Naive B cell (primary cell): ENCODE measurements at places on chromosomes 2 and 18.

- DNase-seq: no peak
These were observed 43.9 kb upstream of the DNAH7 start for GRCh38 chr2:196112418-196113034.

DNA sequence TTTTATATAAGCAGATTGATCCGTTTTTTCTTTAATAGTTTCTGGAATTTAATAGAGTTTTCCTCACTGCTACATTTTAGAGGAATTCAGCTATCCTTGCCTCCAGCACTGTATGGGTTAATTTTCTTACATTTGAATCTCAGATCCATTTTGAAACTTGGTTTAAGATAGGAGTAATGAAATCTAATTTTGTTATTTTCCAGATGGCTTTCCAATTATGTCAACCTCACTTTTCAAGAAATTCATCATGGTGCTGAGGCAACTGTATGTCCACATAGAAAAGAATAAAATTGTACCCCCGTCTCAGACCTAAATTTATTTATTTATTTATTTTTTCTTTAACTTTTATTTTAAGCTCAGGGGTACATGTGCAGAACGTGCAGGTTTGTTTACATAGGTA, 105.1 kb downstream of the EPB41L5 start:
- no peak for DNase-seq

DNA sequence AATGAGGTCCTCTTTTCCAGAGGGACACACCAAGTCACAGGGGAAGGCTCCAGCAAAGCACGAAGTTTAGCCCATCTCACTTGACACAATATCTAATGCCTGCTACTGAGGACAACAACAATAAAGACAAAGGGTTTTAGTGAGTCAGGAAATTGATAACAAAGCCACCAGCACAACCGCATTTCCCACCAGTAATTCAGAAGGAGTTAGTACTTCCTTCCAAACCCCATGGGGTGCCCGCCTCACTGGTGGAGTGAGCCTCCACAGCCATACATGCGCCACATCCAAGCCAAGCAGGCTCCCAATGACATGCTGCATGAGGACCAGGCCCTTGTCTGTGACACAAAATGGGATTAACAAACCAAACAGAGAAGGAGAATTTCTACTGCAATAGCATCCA, 40.1 kb downstream of the MRPL35 start:
- no peak for DNase-seq

GRCh38 chr18:58058720-58059119, 14.7 kb downstream of the NEDD4L start:
- DNase-seq: no peak

DNA sequence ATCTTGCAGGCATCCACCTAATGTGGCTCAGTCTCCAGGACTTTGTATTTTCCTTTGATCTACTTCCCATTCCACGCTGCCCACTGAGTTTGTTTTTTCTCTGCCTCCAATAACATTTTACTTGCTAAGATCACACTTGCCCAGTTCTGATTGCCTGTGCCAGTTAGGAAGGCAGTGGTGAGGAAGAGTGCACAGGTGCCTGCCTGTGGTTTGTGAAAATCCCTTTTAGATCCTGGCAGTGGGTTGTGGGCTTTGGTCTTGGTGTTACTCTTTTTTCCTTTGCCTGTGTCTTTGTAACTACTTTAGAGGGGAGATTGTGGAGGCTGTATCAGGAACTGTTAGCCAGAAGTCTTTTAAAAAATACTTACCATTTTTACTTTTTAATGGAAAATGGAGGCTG, 36.9 kb upstream of the KCNG2 start:
- DNase-seq: no peak

DNA sequence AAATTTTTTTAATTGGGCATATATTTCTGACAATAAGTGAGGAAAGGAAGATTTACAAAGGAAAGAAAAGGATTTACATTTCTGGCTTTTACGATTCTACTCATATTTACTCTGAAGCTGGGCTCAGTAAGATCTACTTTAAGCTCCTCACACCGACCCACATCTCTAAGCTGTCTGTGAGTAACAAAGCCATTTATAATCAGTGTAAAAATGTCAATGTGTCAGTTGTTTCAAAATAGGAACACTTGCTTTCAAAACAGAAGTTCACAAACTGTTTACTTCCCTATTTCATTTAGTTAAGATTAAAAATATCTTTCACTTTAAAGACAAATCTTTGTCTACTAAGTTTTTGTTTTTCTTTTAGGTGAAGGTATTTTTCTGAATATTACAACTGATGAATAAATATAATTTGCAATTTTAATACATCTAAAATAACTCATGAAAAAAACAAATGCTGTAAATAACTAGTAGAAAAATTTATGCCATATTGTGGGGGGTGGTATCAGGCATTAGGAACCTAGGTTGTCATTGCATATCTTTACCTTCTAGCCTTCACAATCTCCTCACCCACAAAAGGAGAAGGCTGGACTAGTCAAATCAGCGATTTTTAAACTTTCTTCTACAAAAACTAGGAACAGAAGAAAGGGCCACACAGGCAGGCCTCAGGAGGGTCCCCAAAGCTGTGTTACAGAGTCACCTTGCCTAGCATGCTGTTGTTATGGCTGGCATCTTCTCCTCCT, 64.5 kb downstream of the TMEM131 start:
- no peak for DNase-seq

- DNase-seq: no peak
These were observed 11.5 kb upstream of the RNU4ATAC start for GRCh38 chr2:121519153-121519552.

DNA sequence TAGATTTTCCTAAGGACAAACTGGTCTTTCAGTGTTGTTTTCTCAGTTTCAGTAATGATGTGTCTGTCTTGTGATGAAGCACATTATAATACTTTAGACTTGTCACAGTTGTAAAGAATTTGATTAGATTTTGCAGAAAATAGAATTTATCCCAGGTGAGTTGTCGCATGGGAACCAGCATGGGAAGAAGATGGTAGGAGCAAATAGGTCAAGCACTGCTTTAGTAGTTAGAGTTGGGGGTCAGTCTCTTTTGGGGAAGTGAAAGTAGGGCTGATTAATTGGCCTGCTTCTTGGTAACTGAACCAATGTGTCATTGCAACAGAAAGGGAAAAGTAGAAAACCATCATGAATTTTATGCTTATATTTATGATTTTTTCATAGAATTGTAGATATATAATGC, 153.2 kb upstream of the MYO3B start:
- DNase-seq: no peak

- no peak for DNase-seq
These were observed 72.1 kb downstream of the KLHL29 start for GRCh38 chr2:23456881-23457760.

DNA sequence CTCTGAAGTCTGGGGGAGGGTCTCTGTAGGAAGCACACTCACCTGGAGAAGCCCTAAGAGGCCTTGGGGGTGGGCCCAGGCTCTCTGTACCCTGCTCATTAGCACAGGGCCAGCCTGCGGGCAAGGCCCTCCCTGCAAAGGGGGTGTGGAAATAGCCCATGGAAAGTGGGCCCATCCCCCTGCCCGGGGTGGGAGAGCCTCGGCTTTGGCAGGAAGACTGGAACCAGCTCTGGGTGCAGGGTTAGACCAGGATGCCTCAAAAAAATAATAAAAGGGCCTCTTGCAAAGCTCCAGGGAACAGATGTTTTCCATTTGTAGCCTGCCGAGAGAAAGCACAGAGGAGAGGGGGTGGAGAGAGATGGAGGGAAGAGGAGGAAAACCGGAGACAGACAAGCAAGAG, 98.7 kb downstream of the STPG4 start:
- no peak for DNase-seq

GRCh38 chr18:46891742-46892214, 25.5 kb downstream of the PIAS2 start:
- DNase-seq: no peak

GRCh38 chr2:105782646-105783045, 37.9 kb downstream of the NCK2 start:
- no peak for DNase-seq

GRCh38 chr2:206990360-206990759, 51.0 kb downstream of the CPO start:
- no peak for DNase-seq

DNA sequence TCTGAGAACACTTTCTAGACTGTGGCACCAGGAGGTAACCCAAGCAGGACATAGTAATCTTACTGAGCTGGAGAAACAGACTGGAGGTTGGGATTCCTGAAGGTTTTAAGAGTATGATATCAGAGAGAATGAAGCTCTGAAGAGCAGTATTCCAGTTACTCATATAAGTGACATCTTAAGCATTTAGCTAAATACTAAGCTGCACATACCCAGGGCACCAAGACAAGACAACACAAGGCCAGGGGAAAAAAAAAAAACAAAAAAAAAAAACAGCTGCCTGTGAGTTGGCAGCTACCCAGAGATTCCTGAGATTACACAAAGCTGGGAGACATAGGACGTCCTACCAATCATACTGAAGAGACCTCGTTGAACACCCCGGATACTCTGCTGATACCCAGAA, 175.8 kb downstream of the SRBD1 start:
- DNase-seq: no peak

GRCh38 chr2:176001281-176001915, 669 bp downstream of the LNPK start:
- no peak for DNase-seq

GRCh38 chr2:44170311-44170717, 1.6 kb downstream of the PPM1B start:
- no peak for DNase-seq

GRCh38 chr2:60818272-60818671, 62.2 kb downstream of the PAPOLG start:
- DNase-seq: no peak

DNA sequence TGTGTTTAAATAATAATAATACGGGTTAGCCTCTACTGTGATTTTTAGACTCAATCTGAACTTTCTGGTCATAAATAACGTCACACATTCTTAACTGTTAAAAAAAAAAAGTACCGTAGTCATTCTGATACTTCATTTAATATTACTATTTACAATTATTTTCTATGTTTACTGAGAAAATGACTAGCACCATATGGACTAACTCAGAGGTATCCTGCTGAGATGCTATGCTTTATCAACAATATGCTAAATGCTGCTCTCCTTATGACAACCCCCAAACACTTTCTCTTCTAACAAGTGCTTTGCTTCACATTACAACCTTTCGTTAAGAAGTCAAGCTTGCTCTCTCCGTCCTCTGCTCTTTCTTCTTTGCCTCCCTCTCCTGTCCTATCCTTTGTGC, 182.1 kb downstream of the AFF3 start:
- DNase-seq: no peak

GRCh38 chr2:70964596-70965386, 13.6 kb upstream of the ANKRD53 start:
- peak; percentile 74 for DNase-seq

DNA sequence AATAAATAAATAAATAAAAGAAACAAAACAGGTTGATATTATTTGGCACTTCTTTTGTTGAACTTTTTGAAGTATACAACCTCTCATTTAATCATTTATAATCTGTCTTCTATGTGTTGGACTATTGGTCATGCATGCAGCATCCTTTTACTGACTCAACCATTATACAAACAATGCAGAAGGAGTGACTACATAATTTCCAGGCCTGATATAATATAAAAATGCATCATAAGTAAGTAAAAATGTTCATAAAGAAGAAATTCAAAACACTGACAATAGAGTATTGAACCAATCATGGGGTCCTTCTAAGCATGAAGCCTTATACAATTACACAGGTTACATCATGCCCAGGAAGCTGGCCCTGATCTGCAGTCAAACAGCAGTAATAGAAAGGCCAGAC, 141.5 kb upstream of the FN1 start:
- no peak for DNase-seq

DNA sequence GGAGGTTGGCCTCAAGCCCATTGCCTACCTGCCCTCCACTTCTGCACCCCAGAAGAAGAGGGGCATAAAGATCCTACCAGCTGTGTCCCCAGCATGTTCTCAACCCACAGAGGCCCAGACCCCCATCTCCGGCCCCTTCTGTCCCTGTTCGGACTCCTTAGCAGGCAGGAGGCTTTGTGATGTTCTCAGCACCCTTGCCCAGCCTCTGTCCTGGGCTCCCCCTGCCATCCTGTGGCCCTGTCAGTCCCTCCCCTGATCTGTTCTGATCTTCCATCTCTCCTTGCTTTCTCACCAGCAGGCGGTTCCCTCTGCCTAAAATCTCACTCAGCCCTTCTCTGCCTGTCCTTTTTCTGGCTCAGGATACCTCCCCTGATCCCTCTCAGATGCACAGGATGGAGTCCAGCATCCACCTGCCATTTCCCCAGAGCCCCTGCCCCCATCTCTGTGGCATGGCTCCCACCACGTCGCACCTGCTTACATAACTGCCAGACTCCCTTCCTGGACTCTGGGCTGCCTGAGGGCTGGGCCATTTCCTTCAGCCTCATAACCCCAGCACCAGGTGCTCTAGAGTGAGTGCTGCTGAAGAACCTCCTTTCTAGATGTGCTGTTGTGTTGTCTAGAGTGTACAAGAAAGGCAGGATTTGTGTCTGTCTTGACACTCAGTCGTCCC, 134.0 kb downstream of the CTIF start:
- DNase-seq: no peak

DNA sequence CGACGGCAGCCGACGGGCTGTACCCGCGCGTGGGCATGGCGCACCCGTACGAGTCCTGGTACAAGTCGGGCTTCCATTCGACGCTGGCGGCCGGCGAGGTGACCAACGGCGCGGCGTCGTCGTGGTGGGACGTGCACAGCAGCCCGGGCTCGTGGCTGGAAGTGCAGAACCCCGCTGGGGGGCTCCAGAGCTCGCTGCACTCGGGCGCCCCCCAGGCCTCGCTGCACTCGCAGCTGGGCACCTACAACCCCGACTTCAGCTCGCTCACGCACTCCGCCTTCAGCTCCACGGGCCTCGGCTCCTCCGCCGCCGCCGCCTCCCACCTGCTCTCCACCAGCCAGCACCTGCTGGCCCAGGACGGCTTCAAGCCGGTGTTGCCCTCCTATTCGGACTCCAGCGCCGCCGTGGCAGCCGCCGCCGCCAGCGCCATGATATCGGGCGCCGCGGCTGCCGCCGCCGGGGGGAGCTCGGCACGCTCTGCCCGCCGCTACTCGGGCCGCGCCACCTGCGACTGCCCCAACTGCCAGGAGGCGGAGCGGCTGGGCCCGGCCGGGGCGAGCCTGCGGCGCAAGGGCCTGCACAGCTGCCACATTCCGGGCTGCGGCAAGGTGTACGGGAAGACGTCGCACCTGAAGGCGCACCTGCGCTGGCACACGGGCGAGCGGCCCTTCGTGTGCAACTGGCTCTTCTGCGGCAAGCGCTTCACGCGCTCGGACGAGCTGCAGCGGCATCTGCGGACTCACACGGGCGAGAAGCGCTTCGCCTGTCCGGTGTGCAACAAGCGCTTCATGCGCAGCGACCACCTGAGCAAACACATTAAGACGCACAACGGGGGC, 2.0 kb downstream of the SP9 start:
- DNase-seq: peak; percentile 49

- peak; percentile 60 for DNase-seq
These were observed at the start of gene ADRA2B for GRCh38 chr2:96116424-96116878. TSS of gene ADRA2B (minus strand) at chr2:96116571. CDS start at chr2:96116149, 422 bp downstream.

GRCh38 chr18:22346401-22346952, 71.2 kb downstream of the CTAGE1 start:
- no peak for DNase-seq

DNA sequence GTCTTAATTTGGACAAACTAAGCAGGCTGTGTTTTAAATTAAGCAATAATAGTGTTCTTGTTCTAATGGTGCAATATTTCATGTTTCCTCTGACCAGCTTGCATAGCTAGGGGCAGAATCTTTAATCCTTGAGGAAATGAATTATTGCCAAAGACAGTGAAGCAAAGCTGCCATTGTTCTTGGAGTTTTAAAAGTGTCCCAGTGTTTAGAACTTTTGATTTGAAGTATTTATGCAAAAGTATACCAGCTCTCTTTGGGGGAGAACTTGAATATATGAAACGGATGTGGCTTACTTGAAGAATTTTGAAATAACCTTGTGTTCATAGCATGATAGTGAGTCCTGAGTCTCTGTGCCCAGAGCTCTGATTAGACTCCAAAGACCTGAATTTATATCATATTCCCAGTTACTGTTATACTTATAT, 33.4 kb downstream of the ITGA6 start:
- DNase-seq: no peak
